ENCODE measurements at places on chromosomes 4 and X. TPM values are rescaled to one million over a fixed set of nuclear protein-coding genes. Genes with fewer than 3 reads are reported as not detected.
A peak's percentile ranks its signal among the peaks of the same experiment; 100 is the strongest.

DNA sequence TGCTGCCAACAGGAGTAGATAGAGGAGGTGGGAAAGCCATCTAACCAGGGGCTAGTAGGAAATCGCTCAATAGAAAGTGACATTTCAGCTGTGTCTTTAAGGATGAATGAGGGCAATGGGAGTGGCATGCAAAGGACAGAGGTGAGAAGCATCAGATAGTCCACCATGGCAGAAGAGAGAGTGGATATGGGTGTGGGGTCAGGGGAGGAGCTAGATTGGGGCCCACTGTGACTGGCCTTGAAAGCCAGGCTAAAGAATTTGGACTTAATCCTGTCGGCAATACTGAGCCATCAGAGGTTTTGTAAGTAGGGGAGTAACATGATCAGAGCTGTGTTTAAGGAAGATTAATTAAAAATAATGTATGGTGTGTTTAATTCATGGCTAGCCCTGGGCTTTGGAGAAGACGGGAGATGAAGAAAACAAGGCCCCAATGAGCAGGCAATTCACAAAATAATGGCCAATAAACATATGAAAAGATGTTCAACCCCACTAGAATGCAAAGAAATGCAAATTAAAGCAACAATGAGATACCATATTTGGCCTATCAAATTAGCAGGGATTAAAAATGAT is 98.1 kb upstream of the PJA1 start:
- H3K36me3 ChIP-seq, result no peaks in the 10 kb centered on the region
- no peaks in the 10 kb centered on the region for H3K27me3 ChIP-seq
- no peak for DNase-seq
- no peak overlapping the region for H3K27ac ChIP-seq
- no peak overlapping the region for H3K4me3 ChIP-seq

DNA sequence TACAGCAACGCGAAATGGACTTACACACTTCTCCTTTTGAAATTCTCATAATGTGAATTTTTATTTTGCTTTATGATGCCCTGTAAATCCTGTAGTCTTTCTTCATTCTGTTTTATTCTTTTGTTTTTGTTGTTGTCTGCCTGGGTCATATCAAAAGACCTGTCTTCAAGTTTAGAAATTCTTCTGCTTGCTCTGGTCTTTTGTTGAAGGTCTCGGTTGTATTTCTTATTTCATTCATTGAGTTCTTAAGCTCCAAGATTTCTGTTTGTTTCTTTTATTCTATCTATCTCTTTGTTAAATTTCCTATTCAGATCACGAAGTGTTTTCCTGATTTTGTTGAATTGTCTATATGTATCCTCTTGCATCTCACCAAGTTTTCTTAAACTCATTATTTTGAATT is 78.1 kb downstream of the GPAT3 start:
- no peak overlapping the region for H3K4me3 ChIP-seq
- DNase-seq, result no peak
- no peak overlapping the region for H3K27ac ChIP-seq
- no peaks in the 10 kb centered on the region for H3K36me3 ChIP-seq
- peaks cover 13% of the 10 kb centered on the region for H3K4me1 ChIP-seq

DNA sequence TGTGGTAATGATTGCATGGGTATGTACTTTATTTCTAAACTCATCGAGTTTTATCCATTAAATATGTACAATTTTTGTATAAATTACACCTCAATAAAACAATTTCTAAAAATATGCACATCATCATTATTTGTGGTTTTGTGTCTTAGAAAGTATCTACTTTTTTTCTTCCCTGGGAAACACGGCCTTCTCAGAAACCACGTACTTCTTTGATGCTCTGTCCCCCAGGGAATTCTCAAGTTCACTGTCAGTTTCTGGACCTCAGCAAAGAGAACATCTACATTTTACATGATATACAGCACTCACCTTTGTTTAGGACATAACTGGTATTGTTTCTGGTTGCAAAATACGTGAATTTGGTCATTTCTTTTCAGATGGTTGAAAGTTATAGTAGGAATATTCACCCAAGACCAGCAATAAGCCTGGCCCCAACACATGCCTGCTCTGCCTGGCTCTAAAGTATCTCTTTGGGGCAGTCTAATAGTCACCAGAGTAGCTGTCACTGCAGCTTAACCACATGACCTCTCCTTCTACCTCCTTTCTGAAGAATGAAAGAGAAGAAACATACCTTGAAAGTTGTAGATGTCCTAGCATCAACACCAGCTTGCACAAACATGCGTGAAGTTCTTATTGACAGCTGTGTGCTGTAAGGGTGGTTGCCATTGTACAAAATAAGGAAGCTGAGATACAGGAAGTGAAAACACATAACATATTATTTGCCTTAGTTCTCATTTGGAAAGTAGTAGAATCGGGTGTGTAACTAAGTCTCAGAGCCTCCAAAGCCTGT is 48.4 kb upstream of the SPANXN4 start:
- H3K4me1 ChIP-seq, result no peaks in the 10 kb centered on the region
- H3K27ac ChIP-seq, result no peak overlapping the region
- H3K27me3 ChIP-seq, result no peaks in the 10 kb centered on the region
- no peak for DNase-seq
- H3K36me3 ChIP-seq, result no peaks in the 10 kb centered on the region

GRCh38 chr4:110639207-110640090 is 16.6 kb upstream of the PITX2 start:
- H3K4me1 ChIP-seq, result peaks cover 12% of the 10 kb centered on the region
- H3K4me3 ChIP-seq, result no peak overlapping the region
- H3K27me3 ChIP-seq, result no peaks in the 10 kb centered on the region
- H3K27ac ChIP-seq, result no peak overlapping the region
- peaks cover 3% of the 10 kb centered on the region for H3K36me3 ChIP-seq

- no peak for DNase-seq
- no peaks in the 10 kb centered on the region for H3K27me3 ChIP-seq
- H3K4me3 ChIP-seq, result no peak overlapping the region
- no peak overlapping the region for H3K27ac ChIP-seq
- H3K36me3 ChIP-seq, result no peaks in the 10 kb centered on the region
Measured at GRCh38 chrX:31217084-31217483, 145.2 kb upstream of the FTHL17 start.

DNA sequence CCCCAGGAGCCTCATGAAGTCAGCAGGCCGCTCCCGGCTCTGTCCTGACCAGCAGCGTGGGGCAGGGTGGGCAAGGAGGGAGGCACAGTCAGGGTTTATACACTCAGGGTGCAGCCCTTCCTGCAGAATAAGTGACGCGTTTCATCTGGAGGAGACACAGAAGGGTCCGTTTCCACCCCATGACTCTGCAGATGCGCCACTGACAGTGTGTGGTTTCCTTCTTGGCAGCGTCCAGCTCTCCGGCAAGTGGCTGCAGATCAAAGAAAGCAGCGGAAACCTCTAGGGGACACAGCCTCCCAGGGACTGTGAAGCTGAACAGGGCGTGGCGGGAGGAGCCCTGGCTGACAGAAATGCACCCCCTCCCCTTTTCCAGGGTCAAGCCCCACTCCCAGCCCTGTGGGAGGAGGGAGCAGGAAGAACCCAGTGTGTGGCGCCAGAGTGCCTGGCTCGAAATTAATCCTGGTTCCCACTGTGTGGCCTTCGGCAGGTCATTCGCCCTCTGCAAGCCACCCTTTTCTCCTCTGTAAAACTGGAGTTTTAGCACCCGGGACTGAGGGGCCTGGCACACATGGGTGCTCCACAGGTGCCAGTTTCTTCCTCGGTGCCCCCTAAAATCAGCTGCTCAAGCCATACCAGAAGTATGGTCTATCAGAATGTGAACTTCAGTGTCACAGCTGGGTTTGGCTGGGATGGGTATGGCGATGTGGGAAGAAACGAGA is 17.3 kb upstream of the TBC1D14 start:
- no peak for DNase-seq
- peaks cover 7% of the 10 kb centered on the region for H3K4me1 ChIP-seq
- H3K36me3 ChIP-seq, result no peaks in the 10 kb centered on the region
- H3K4me3 ChIP-seq, result no peak overlapping the region
- no peak overlapping the region for H3K27ac ChIP-seq
- no peaks in the 10 kb centered on the region for H3K27me3 ChIP-seq

DNA sequence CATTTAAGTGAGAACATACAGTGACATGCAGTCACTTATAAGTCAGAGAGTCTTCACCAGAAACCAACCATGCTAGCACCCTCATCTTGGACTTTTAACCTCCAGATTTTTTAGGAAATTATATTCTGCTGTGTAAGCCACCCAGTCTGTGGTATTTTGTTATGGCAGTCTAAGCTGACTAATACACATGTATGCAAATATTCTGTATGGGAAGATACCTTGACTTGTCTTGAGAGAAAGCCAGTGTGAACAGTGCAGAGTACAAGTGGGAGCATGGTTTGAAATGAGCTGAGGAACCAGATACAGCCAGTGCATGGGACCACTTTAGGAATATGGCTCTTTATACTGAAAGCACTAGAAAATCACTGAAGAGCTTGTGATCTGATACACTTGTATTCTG is 110.4 kb upstream of the MAP9 start:
- H3K4me1 ChIP-seq, result no peaks in the 10 kb centered on the region
- H3K4me3 ChIP-seq, result no peak overlapping the region
- no peak for DNase-seq
- no peaks in the 10 kb centered on the region for H3K36me3 ChIP-seq
- no peaks in the 10 kb centered on the region for H3K27me3 ChIP-seq

GRCh38 chr4:7439699-7440098 is 5.0 kb upstream of the PSAPL1 start:
- no peaks in the 10 kb centered on the region for H3K27me3 ChIP-seq
- no peak overlapping the region for H3K4me3 ChIP-seq
- DNase-seq, result no peak

- H3K36me3 ChIP-seq, result no peaks in the 10 kb centered on the region
- H3K4me3 ChIP-seq, result no peak overlapping the region
- H3K4me1 ChIP-seq, result no peaks in the 10 kb centered on the region
- DNase-seq, result peak; percentile 1
- H3K27ac ChIP-seq, result no peak overlapping the region
- no peaks in the 10 kb centered on the region for H3K27me3 ChIP-seq
Measured at GRCh38 chr4:11424000-11424399, 4.7 kb downstream of the HS3ST1 start.

Gene ELF4
- total RNA-seq, result 26.7 TPM

Gene MRFAP1
- total RNA-seq, result 65.2 TPM

Gene CT55
- total RNA-seq, result not detected

Gene TIGD4
- total RNA-seq, result not detected

Gene ATG4A
- total RNA-seq, result 16.6 TPM

Measured in SJSA1 (cell line).